ENCODE measurements at places on chromosomes 1 and 21.
A peak's percentile ranks its signal among the peaks of the same experiment; 100 is the strongest.

DNA sequence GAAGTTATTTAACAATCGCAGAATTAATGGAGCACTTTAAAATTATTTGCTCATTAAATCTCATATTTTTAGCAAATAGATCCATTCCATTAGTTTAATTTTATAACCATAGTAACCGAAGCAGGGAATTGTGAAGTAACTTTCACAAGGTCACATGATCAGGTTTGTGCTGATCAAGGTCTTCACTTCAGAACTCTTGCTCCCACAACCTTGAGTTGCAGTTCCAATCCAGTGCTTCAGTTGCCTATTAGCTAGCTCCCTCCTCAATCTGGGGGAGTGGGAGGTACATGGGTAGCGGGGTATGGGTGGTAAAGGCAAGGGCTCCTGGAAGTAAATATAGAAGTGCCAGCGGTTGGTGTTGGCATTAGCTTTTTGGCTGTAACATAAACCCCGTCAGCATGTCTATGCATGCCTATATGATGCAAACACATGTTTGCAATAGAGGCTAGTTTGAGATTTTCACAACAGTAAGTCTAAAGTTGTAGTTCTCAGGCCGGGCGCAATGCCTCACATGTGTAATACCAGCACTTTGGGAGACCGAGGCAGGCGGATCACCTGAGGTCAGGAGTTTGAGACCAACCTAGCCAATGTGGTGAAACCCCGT, 5.8 kb downstream of the ATP5IF1 start:
- DNase-seq: no peak

DNA sequence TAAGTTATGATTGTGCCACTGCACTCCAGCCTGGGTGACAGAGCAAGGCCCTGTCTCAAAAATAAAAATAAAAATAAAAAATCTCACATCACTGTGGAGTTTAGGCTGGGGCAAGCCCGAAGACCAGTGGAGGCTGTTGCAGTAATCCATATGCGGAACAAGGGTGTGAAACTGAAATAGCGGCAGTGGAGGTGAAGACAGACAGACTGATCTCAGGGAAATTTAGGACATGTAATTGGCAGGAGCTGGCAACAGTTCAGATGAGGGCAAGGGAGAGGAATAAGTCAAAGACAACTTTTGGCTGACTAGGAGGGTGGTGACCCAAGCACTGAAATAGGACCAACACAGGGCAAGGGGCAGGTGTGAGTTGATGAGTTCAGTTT, 8.4 kb downstream of the ARMH1 start:
- DNase-seq: no peak

- no peak for DNase-seq
Observed at GRCh38 chr1:211247921-211248320, 11.2 kb upstream of the RCOR3 start.

GRCh38 chr1:160374306-160375110, 7.6 kb downstream of the NHLH1 start:
- no peak for DNase-seq

- DNase-seq: no peak
Observed at GRCh38 chr1:207565546-207566468, 69.8 kb downstream of the CR1 start.

GRCh38 chr1:78743626-78744025, 94.0 kb downstream of the IFI44 start:
- no peak for DNase-seq

- DNase-seq: no peak
Observed at GRCh38 chr1:230558324-230558723, 84.0 kb upstream of the COG2 start.

GRCh38 chr1:44855742-44856141, 12.7 kb upstream of the PTCH2 start:
- no peak for DNase-seq

DNA sequence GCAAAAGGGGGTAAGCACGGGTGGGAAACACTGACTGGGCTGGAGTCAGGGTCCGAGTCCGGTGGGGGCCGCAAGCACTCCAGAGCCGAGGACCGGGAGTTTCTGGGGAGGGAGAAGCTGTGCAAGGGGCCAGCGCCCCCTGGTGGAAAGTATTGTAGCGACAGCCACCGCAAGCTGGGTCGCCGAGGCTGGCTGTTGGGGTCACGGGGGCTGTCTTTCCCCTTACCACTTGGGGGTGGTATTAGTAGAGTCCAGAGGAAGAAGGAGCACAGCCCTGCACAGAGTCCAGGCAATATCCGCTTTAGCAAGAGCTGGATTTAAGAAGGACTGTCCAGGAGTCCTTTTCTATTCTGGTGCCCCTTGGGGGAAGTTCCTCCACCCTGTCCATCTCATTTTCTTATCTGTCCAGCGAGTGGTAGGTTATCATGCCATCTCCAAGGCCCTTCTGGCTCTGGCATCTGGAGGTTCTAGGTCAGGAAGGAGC, 17.9 kb upstream of the ETV3 start:
- peak; percentile 69 for DNase-seq

DNA sequence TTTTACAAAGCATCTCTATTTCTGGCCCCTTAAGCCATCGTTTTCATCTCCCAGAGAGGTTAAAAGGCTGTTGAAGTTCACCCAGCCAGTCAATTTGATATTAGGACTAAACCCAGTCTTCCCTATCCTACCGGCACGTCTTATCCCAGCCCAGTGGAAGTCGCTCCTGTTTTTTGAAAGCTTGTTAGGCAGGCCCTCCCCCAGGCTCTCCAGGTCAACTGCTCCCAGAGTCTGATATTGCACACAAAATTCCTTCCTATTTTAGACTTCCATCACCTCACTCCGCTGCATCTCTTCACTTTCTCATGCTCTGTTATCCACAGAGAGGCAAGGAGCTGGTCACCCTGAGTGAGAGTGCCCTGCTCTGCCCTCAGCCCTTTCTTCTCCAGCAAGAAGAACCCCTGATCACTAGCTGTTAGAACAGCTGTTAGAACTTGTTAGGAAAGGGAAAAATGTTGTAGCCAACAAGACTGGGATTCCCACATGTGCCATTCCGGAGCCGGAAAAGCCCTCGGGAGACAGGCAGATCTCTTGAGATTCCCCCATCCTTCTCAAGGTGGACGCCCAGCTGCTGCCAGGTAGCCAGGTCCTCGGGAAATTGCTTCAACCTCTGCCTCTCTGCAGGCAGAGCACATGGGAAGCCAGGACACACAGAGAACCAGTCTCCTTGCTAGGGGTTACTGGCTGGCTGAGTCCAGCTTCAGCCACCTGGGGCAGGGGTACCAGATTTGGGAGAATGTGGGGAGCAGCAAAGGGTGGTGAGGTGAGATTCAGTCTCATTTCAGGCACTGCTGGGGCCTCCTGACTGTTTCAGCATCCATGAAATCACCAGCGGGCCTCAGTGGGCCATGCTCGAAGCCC, 25.7 kb downstream of the PLXNA2 start:
- no peak for DNase-seq

GRCh38 chr1:15343729-15344128, 66.0 kb upstream of the EFHD2 start:
- DNase-seq: no peak

GRCh38 chr1:223616586-223616985, 48.9 kb downstream of the CAPN8 start:
- DNase-seq: no peak

DNA sequence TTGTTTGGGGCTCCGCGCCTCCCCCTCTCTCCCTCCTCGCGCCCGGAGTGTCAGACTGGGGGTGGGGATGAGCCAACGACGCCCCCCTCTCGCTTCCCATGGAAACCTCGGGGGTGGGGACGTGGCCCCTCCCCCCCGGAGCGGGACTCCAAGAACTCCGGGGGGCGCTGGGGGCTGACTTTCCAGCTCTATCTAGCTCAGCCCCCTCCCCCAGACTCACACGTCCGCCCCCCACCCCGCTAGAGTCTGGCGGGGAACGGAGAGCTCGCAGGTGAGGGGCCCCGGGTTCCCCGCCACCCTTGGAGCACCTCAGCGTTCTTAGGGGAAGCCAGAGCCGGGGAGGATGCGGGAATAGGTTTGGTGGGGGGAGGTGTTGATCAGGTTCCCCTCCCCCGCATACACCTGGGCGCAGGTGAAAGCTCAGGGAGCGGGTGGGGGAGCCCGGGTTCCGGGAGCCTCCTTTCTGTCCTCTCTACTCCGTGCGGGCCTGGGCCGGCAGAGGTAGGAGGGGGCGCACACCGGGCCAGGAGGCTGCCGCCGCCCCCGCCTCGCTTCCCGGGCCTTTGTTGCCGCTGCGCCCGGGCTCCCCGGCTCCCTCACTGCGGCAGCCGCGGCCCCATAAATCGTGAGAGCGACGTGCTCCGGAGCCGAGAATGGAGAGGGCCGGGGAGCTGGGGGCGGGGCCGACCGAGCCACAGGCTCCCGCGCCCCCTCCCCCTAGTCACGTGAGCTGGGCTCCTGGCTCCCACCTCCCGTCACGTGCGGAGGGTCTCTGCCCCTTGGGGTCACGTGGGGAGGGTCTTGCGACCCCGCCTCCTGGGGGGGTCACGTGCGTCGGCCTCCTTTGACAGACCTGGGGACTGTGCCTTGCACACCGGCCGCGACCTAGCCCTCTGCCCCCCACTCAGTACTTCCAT, 1.9 kb downstream of the EFNA3 start:
- no peak for DNase-seq

DNA sequence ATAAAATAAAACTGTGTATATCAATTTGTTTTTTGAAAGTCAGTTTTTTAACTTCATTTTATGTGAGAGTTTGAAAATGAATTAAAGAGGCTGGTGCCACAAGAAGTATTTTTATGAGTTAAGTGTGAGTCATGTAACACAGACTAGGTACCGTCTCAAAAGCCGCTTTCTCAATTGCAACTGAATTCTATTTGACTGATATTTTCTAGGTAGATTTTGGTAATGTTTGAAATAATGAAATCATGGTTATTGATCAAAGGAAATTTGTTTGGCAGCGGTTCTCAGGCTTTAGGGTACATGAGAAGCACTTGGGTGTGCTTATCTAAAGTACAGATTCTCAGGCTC, 4.6 kb downstream of the SNX27 start:
- no peak for DNase-seq

DNA sequence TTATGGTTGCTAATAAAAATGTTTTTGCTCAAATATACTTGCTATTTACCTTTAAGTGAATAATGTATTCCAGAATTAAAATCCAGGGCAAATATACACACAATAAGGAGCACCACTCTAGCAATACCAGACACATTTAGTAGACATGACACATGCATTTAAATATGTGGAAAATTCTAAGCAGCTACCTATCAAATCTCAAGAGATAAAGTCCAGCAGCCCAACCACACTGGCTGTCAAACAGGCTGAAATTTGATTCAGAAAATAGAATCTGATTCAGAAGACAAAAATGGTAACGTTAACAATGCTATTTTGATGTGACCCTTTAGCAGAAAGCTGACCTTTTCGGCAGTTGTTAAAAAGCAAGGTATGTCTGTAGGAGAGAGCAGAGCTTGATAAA, 42.3 kb downstream of the PLEKHO1 start:
- no peak for DNase-seq

- no peak for DNase-seq
Observed at GRCh38 chr1:235697508-235697907, 47.9 kb upstream of the GNG4 start.

GRCh38 chr21:22120616-22121266, 1122.5 kb downstream of the NCAM2 start:
- DNase-seq: no peak

- DNase-seq: no peak
Observed at GRCh38 chr21:34120867-34121266, 47.5 kb downstream of the MRPS6 start.

DNA sequence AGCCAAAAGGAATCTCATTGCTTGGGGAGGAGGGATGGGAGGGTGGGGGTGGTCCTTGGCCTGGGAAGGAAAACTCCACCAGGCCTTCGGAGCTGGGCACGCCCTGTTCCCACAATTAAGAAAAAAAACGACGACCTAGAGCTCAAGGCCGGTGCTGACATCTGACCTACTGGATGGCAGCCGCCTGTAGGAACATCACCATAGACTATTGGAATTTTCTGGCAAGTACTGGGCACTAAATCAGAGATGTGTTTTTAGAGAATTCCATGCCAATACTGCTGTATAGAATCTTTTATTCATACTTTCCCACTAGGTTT, 729 bp downstream of the NADK start:
- DNase-seq: no peak

DNA sequence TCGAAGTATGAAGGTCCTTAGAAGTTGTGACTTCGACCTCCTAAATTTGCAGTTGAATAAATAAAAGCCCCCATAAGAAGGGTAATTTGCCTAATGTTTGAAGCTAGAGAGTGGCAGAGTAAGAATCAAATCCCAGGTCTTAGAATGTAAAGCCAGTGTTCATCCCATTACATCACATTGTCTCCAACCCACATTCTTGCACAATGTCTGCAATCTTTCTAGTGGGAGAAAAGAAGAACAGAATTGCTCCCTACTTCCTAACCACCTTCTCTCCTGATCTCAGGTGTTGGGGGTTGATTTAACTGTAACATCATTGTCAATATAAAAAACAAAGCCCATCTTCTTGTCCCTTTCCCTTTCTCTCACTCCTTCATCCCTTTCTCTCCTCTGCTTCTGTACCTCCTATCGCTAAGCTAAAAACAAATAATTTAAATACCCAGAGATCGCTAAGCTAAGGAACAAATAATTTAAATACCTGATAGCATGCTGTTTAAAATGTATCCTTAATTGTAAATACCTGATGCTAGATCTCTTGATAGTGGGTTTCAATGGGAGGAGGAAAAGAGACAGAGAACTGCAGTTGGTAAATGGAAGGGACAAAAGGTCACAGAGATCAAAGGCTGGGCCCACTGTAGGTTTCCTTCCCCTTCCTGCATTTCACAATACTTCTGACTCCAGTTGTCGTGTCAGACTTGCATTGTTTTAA, 32.1 kb upstream of the CCDC190 start:
- no peak for DNase-seq

GRCh38 chr1:40317394-40318074, 448 bp upstream of the COL9A2 start:
- no peak for DNase-seq

GRCh38 chr1:203380420-203381150, 29.7 kb upstream of the FMOD start:
- no peak for DNase-seq

- no peak for DNase-seq
Observed at GRCh38 chr1:94675373-94675772, 133.8 kb upstream of the F3 start.

All from activated T-cell treated with anti-CD3 and anti-CD28 coated beads for 4 hours (primary cell).